Stimulated activated CD8-positive, alpha-beta memory T cell treated with anti-CD3 and anti-CD28 coated beads, Interleukin-7, amount 100 ng/mL, for 1 hour (primary cell): ENCODE measurements at places on chromosomes 6 and 20.

GRCh38 chr6:147841547-147842148, 333.2 kb downstream of the SAMD5 start:
- no peak for DNase-seq

- DNase-seq, result peak; percentile 22
Observed at GRCh38 chr6:161370880-161371279, 97.0 kb upstream of the AGPAT4 start.

DNA sequence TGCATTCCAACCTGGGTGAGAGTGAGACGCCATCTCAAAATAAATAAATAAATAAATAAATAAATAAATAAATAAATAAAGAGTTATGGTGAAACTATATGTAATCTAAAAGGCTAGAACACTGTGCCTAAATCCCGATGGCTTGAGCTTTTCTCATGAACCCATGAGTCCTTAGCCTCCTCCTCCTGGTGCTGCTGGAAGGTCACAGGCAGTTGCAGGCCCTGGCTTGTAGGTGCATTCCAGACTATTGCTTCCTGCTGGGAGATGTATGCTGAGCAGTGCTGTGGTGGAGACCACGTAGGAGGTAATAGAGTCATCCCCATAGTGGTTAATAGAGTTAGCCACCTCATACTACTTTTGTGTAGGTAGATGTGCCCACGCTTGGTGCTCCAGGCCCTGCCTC, 12.5 kb downstream of the PTK7 start:
- DNase-seq, result no peak

- no peak for DNase-seq
Observed at GRCh38 chr6:87487555-87487954, 14.8 kb downstream of the SLC35A1 start.

DNA sequence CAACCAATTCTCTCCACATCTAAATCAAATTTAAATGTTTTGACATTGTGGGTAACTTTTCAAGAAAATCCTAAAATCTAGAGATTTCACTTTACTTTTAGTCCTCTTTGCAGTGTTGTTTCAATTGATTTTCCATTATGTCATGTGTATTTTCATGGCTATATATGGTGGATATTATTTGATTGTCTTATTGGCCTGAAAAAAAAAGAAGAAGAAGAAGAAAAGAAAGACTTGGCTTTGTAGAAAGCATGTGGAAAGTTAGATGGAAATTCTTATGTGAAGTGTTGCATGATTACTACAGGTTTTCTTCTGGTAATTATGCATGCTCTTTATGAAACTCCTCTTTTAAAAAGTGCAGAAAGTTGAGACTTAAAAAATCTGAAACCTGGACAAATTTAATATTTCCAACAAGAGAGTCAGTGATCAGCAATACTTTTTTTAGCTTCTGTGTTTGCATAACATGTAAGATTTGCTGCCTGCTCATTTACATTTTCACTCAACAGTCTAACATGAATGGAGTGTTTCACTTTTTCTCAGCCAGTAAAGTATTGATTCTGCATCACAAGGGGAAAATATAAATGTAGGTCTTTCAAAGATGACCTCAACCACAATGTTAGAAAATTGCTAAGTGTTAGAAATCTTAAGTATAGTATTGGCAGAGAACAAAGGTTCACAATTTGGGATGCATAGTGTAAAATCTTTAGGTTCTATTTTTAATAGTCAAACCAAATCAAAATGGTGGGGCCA, 438.7 kb downstream of the BCKDHB start:
- DNase-seq, result no peak

GRCh38 chr6:21986703-21987102, 310.1 kb downstream of the PRL start:
- no peak for DNase-seq

DNA sequence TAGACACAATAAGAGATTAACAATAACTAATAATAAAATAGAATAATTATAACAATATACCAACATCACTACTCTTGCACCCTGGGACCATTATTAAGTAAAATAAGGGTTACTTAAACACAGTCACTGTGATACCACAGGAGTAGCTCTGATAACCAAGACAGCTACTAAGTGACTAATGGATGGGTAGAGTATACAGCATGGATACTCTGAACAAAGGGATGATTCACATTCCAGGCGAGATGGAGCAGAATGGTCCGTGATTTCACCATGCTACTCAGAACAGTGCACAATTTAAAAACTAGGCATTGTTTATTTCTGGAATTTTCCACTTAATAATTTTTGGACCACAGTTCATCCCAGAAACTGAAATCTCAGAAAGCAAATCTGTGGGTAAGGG, 80.0 kb upstream of the FUT9 start:
- DNase-seq, result no peak

GRCh38 chr6:68649669-68650068, 14.6 kb downstream of the ADGRB3 start:
- DNase-seq, result no peak

GRCh38 chr6:109008054-109008453, 86.6 kb downstream of the SESN1 start:
- DNase-seq, result no peak

- no peak for DNase-seq
Observed at GRCh38 chr20:61989741-61990140, 75.9 kb downstream of the TAF4 start.

GRCh38 chr6:169953686-169954085, 202.3 kb downstream of the ERMARD start:
- DNase-seq, result no peak

GRCh38 chr6:1202201-1202600, 109.7 kb upstream of the FOXQ1 start:
- DNase-seq, result no peak

GRCh38 chr6:138456401-138456790, 42.9 kb downstream of the NHSL1 start:
- no peak for DNase-seq

DNA sequence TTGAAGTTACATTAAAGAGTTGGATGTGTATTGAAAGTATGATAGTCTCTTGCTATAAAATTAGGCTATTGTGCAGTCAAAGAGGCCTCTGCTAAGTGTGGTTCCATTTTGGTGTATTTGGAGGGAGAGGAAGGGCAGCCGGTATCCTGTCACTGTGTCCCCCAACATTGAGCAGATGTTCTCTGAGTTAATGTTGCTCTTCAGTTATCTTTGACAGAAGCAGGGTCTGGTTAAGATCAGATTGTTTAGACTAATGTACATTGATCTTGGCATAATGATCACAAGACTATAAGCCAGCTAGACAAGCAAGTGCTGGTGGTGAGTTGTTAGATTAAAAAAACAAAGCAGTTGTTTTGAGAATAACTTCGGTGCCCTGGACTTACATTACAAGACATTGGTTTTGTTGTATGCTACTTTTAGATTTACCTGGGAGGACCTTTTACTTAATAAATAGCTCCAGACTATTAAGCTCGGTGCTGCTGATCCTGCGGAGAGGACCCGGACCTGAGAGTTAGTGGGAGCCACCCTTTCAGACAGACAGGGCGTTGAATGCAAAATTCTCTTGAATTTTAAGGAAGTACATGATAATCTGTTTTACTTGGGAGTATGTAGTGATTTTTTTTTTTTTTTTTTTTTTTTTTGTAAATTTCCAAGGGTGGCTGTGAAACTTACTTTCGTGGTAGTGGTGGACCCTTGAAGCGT, 97.8 kb downstream of the JARID2 start:
- DNase-seq, result no peak

DNA sequence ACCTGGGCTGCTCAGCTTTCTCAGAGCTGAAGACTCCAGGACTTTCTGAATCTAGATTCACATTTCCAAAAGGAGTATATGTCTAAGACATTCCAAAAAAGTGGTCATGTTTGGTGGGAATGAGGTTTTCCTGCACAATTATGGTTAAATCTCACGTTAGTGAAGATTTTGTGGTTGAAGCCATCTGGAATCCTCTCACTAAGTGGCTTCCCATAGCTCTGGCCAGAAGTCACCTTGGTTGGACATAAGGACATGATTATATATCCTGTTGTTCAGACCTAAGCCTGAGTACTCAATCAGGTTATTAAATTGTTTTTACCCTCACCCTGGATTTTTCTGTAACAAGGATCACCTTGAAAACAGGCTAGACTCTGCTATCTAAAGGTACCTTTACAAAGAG, 176.1 kb upstream of the PLN start:
- no peak for DNase-seq

- no peak for DNase-seq
Observed at GRCh38 chr6:145968051-145968450, 3.9 kb upstream of the SHPRH start.

- DNase-seq, result no peak
Observed at GRCh38 chr6:159631886-159632285, 61.2 kb downstream of the SOD2 start.

DNA sequence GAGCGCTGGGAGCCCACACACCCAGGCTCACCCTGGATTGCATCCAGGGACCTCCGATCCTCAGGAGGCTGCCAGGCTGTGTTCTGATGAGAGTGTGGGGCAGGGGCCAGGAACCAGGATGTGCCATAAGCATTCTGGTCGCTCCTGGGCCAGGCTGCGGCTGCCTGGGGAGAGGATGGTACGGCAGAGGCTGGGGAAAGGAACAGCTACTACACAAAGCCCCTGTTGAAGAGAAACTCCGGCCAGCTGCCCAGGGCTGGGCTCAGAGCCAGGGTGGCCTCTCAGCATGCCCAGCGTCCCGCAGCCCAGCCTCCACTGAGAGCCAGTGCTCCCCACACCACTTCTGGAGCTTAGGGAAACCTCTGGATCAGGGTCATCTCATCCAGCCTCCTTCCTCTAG, 21.7 kb upstream of the OCSTAMP start:
- no peak for DNase-seq

GRCh38 chr6:22784601-22785410, 215.4 kb downstream of the HDGFL1 start:
- DNase-seq, result no peak

GRCh38 chr20:43982886-43983285, 68.2 kb downstream of the TOX2 start:
- DNase-seq, result no peak

- DNase-seq, result no peak
Observed at GRCh38 chr6:69303382-69303781, 493.4 kb downstream of the LMBRD1 start.

- no peak for DNase-seq
Observed at GRCh38 chr6:158867381-158868121, 48.4 kb upstream of the EZR start.

DNA sequence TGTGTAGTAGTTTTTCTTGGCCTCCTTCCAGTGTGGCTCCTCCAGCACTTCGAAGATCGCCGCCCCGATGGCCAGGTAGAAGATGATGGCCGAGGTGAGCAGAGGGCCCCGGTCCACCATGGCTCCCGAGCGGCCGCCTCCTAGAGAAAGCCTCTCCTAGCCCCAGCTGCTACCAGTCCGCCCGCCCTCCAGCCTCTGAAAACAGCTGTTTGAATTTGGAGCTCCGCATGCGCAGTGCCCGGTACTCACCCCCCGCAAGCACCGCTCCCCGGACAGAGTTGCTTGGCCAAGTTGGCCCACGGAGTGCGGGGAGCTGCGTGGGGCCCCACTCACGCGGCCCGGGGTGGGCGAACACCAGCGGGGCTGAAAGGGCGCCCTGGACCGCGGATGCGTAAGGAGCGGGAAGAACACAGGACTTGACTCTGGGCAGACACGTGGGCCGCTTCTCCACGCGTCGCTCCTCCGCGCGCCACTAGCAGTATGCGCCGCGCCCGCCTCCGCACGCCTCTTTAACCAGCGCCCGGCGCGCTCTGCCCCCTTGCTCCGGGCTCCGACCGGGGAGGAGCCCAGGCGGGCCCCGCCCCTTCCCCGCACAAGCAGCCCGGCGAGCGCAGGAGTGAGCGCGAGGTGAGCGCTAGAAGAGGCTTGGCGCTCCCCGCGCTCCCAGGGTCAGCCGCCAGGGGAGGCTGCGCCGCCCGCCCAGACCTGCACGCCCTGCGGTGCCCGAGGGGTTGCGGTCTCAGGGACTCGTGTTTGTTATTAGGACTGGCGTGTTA, at the start of gene KCNK5:
KCNK5 (minus strand) TSS at position 484 of the 776 bp plus-strand sequence; CDS start at position 120, 364 bp downstream.
- DNase-seq, result peak; percentile 38

GRCh38 chr6:167139761-167140160, 16.9 kb downstream of the CCR6 start:
- no peak for DNase-seq

DNA sequence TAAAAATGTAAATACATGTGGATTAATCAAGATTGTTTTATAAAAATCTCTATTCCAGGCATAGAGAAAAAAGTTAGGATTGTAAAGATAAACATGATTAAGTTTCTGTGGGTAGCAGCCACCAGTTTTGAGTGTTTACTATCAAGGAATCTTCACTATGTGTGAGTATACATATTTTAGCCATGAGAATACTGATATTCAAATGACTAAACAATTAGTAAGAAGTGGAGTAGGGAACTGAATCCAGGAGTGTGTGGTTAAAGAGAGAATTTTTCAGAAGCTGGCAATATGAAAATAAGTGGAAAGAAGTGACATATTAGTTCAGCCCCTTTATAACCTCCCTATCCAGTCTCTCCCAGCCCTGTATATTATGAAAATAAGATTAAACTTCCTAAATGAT, 10.3 kb downstream of the ELOVL2 start:
- no peak for DNase-seq

- DNase-seq, result no peak
Observed at GRCh38 chr6:156563714-156564113, 213.5 kb upstream of the ARID1B start.

GRCh38 chr20:11993886-11994461, 76.3 kb downstream of the BTBD3 start:
- no peak for DNase-seq

DNA sequence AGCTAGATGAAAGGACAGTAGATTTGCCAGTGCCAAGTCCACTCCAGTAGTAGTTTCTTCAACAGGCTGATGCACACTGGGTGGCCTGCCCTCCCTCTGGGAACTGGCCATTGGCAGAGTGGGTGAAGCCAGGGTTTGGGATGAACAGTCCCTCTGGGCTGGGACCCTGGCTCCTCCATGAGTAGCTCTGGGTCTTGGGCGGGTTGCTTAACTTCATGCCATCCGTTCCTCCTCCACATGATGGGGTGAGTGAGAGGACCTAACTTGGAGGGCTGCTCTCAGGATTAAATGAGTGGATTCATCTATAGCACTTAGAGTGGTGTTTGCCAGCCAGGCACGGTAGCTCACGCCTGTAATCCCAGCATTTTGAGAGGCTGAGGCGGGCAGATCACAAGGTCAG, 47.2 kb downstream of the PLAGL2 start:
- DNase-seq, result no peak

DNA sequence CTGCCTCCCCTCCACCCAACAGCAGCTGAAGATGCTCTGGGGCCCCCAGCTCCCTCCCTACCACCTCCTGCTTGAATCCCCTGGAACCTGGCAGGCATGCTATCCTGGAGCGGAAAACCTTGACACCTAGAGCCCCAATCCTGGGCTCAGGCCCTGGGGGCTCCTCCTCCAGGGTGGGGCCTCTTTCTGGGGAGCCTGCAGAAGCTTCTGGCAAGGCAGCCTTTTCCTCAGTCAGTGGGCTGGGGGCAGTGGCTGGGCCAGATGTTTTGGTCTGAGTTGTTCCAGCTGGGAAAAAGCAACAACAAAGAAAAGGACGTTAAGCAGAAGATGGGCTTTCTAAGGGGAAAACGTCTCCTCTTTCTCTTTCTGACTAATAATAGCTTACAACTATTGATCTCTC, 21.1 kb downstream of the KIAA1755 start:
- no peak for DNase-seq

GRCh38 chr6:7761051-7761450, 35.2 kb downstream of the BMP6 start:
- no peak for DNase-seq

- DNase-seq, result no peak
Observed at GRCh38 chr6:7341271-7341670, 28.3 kb upstream of the SSR1 start.
